ENCODE measurements at places on chromosomes 12 and 14.
A peak's percentile ranks its signal among the peaks of the same experiment; 100 is the strongest.

DNA sequence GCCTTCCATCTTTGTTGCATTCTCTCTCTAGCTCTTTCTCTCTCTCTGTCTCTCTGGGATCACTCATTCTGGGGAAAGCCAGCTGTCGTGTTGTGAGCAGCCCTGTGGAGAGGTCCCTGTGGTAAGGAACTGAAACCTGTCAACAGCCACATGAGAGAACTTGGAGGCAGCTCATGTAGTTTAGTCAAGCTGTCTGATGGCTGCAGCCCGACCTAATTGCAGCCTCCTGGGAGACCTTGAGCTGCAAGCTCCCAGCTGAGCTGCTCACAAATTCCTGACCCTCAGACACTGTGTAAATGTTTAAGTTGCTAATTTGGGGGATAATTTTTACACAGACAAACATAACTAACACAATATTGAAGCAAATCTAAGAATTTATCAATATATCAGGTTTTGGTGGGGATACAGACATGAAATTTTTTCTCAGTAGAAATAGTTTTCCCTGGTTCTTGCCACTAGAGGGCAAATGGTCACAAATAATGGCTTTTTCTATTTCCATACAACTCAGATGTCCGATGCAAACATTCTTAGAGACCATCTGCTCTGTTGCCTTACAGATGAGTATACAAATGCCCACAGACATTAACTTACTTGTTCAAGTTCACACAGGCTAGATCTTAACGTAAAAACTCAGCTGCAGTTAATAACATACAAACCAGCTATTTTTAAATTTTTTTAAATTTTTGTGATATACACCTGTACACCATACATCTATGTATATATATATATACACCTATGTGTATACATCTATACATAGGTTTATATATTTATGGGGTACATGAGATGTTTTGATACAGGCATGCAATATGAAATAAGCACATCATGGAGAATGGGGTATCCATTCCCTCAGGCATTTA lies 15.5 kb upstream of the KRR1 start:
- peak; percentile 41 for DNase-seq

DNA sequence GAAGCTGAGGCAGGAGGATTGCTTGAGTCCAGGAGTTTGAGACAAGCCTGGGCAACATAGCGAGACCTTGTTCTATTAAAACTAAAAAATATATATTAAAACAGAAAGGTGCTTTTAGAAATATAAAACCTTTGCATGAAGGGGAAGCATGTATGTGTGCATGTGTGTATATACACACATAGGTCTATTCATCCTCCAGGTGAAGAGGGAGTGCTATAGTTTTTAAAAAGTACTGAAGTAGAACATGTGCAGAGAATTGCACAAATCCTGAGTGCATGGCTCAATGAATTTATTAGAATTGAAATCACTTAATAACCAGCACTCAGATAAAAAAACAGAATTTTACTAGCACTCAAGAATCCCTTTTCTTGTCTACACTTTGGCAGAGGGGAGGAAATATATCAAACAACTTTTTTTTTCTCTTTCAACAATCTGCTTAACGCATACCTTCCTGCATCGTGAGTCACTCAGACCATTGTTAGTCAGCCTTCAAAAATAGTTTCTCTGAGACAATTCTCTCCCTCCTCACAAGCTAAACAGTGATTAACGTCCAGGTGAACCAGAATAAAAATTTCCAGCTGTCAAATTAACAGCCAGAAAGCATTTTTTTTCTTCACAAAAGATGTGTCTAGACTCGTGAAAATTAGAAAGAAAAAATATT lies 17.7 kb upstream of the NEDD1 start:
- no peak for DNase-seq

GRCh38 chr14:28773861-28774691 lies 7.5 kb downstream of the FOXG1 start:
- DNase-seq, result peak; percentile 85

DNA sequence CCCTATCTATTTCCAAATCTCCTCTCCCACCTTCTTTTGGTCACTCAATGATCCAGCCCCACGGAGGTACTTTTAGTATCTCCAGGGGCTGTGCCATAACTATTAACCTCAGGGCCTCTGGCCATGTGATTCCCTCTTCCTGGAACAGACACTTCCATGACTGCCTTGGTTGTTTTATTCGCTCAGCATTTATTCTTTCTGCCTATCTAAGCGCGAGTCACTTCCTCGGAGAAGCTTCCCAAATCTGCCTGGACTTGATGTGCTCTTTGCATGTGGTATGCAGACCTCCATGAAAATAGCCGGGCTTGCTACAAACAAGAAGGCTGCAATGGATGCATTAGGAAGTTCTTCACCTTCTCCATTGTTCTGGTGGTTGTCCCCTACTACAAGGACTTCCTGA lies 939.0 kb upstream of the TMEM132C start:
- no peak for DNase-seq

DNA sequence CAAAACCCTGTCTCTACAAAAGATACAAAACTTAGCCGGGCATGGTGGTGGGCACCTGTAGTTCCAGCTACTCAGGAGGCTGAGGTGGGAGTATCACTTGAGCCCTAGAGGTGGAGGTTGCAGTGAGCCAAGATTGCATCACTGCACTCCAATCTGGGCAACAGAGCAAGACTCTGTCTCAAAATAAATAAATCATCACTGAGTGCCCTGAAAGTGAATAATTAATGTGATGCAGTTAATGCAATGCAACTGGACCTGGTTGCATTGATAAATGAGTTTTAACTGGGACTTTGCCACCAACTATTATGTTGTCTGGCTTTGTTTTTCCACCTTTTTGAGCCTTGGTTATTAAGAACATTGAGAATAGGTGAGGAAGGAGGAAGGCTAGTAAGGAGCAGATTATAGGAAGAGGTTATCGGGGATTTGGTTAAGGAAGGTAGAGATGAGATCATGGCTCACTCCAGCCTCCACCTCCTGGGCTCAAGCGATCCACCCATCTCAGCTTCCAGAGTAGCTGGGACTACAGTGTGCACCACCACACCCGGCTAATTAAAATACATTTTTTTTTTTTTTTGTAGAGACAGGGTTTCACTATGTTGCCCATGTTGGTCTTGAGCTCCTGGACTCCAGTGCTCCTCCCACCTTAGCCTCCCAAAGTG lies 8.0 kb downstream of the BORCS5 start:
- DNase-seq, result no peak

- DNase-seq, result no peak
Observed at GRCh38 chr14:76430475-76430980, 54.6 kb downstream of the ESRRB start.

GRCh38 chr14:33792009-33792719 lies 158.7 kb downstream of the EGLN3 start:
- DNase-seq, result no peak

GRCh38 chr12:47236109-47236714 lies 156.5 kb upstream of the AMIGO2 start:
- DNase-seq, result no peak
